ENCODE measurements at places on chromosomes 7 and 10.

- DNase-seq: no peak
Measured at GRCh38 chr10:33126742-33127141, 168.7 kb upstream of the ITGB1 start.

DNA sequence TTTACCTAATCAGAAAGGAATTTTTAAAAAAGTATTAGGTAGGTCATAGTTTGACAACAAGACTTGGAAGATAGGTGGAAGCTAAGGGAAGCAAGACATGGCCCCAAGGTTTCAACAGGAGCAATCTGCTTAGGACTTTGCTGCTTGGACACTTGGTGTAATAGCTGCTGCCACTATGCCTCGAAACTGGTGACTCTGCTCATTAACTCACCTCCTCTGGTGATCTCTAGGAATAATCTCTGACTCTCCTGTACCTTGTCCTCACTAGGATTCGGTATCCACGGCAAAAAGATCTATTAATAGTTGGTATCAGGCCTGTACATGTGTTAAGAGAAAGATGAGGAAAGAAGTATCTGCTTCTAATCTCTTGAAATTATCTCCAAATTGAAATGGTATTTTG, 53.1 kb downstream of the PTEN start:
- no peak for DNase-seq

GRCh38 chr7:20578257-20578771, 37.2 kb upstream of the ABCB5 start:
- DNase-seq: no peak

GRCh38 chr10:27241010-27241651, 534 bp upstream of the ACBD5 start:
- peak; percentile 26 for DNase-seq

GRCh38 chr7:107450970-107451369, 18.9 kb upstream of the GPR22 start:
- DNase-seq: no peak

GRCh38 chr7:77649716-77650349, 46.4 kb upstream of the RSBN1L start:
- DNase-seq: no peak

GRCh38 chr10:129583831-129584230, 116.8 kb downstream of the MGMT start:
- no peak for DNase-seq

DNA sequence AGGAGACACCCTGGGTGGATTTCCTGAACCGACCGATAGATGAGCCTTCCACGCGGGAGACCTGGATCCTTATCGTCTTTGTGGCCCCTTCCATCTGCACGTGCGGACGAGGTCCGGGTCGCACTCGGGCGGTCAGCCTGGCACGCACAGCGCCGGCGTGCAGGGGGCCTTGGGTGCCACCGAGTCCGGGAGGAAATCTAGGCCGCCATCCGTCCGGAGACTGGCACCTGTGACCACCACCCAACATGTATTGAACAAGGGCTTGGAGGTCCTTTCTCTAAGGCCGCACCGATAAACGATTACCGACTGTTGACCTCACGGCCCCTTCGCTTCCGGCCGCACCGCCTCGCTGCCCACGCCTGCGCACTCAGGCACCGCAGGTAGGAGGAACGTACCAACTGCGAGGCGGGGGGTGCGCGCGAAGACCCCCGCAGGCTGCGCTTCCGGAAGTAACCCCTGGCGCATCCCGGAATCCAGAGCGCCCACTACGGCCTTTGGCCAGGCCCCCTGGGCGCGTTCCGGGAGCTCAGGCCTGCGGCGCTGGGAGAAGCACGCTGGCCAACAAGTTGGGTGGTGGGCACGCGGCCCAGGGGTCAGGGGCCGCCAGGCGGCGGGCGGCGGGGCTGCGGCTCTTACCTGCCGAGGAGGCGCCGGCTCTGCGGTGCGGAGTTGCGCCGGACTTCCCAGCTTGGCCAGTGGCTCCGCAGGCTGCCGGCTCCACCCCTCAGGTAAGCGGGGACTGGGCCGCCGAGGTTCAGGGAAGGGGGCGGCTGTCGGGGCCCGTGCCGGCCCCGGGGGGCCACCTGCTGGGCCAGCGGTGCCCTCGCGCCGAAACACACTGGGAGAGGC, at the start of the genes ACTR3C and LRRC61:
TSS of gene ACTR3C (minus strand) at position 713 of the 849 bp plus-strand sequence. CDS start 28,249 bp downstream, outside the sequence.
TSS of gene LRRC61 (plus strand) at position 523 of the 849 bp plus-strand sequence. CDS start 13,507 bp downstream, outside the sequence.
- peak; percentile 33 for DNase-seq

GRCh38 chr7:11831736-11832495, at the start of gene THSD7A:
Gene THSD7A, minus strand, starts transcription at chr7:11832198. Its CDS starts 252 bp downstream, at chr7:11831946.
- DNase-seq: peak; percentile 22

- DNase-seq: no peak
Measured at GRCh38 chr10:91679296-91679695, 46.4 kb upstream of the PPP1R3C start.

- DNase-seq: no peak
Measured at GRCh38 chr10:28282336-28282735, 20.5 kb downstream of the MPP7 start.

DNA sequence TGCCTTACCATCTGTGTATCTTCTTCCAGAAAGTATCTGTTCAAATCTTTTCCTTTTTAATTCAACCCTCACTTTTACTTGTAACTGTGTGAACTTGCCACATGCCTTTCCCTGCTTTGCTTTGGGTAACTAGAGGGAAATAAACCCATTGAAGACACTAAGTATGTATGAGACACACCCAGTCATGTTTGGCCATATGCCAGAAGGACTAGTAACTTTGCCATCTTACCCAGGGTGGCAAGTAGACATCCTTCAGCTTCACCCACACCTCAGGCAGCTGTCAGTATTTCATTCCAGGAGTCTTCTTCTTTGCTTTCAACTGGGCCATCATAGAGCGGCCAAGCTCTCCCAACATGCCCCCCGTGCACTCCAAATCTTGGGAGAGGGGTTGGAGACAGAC, 323.1 kb downstream of the TNS3 start:
- no peak for DNase-seq

Data from RPMI7951 (cell line).